Activated naive CD4-positive, alpha-beta T cell treated with anti-CD3 and anti-CD28 coated beads for 36 hours (primary cell): ENCODE measurements at places on chromosomes 13 and 19. TPM values are rescaled to one million over a fixed set of nuclear protein-coding genes. Genes with fewer than 3 reads are reported as not detected.

DNA sequence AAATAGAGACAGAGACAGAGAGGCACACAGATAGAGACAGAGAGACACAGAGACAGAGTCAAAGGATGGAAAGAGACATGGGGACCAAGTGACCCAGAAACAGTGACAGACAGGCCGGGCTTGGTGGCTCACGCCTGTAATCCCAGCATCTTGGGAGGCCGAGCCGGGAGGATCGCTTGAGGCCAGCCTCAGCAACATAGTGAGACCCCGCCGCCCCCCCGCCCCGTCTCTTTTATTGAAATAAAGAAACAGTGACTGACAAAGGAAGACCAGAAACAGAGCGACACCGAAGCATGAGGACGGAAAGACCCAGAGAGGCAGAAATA lies 848 bp upstream of the NECTIN2 start:
- no peak overlapping the region for H3K27ac ChIP-seq
- H3K4me3 ChIP-seq = peak overlapping the region; percentile 83
- H3K36me3 ChIP-seq = no peaks in the 10 kb centered on the region
- peaks cover 18% of the 10 kb centered on the region for H3K27me3 ChIP-seq
- peaks cover 20% of the 10 kb centered on the region for H3K4me1 ChIP-seq
- no peak for DNase-seq

The CLEC4M gene
- total RNA-seq = not detected

GRCh38 chr19:19429361-19429760 lies 23.9 kb downstream of the GATAD2A start:
- no peak for DNase-seq
- no peaks in the 10 kb centered on the region for H3K27me3 ChIP-seq
- peaks cover 4% of the 10 kb centered on the region for H3K36me3 ChIP-seq
- H3K4me1 ChIP-seq = peaks cover 68% of the 10 kb centered on the region

The HSPB6 gene
- 0.55 TPM for total RNA-seq

The OR7C1 gene
- total RNA-seq = not detected

DNA sequence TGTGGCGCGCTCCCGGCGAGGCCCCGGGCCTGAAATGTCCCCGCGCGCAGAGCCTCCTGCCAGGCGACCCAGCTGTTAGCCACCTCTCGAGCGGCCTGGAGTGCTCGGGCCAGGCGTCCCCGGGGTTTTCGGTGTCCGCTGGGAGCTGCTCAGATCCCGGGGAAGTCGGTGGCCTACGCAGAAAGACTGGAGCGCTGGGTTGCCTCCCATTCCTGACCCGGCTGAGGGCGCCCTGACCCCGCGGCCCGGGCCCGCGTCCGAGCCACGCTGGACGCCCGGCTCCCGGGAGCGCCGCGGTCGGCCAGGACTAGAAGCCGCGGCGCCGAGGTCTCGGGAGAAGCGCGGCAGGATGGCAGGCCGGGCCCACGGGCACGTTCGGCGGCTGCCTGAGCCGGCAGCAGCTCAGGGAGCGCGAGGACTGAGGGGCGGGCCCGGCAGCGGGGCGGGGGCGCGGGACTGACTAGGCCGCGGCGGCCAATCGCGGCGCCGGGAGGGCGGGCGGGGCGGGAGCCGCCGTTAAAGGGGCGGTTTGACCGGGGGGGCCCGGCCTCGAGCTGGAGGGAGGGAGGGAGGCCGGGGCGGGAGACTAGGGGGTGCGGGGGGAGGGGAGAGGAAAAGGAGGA lies 1.3 kb upstream of the ZIC2 start:
- DNase-seq = peak; percentile 62
- peak overlapping the region; percentile 15 for H3K4me3 ChIP-seq
- H3K27ac ChIP-seq = no peak overlapping the region
- peaks cover 69% of the 10 kb centered on the region for H3K27me3 ChIP-seq
- peaks cover 23% of the 10 kb centered on the region for H3K4me1 ChIP-seq
- peaks cover 3% of the 10 kb centered on the region for H3K36me3 ChIP-seq

The DHDH gene
- total RNA-seq = 4.5 TPM

GRCh38 chr13:99085808-99086266 lies 108.0 kb upstream of the DOCK9 start:
- H3K27ac ChIP-seq = peak overlapping the region; percentile 73
- peaks cover 30% of the 10 kb centered on the region for H3K4me1 ChIP-seq
- H3K27me3 ChIP-seq = no peaks in the 10 kb centered on the region
- H3K36me3 ChIP-seq = no peaks in the 10 kb centered on the region
- peak overlapping the region; percentile 82 for H3K4me3 ChIP-seq

DNA sequence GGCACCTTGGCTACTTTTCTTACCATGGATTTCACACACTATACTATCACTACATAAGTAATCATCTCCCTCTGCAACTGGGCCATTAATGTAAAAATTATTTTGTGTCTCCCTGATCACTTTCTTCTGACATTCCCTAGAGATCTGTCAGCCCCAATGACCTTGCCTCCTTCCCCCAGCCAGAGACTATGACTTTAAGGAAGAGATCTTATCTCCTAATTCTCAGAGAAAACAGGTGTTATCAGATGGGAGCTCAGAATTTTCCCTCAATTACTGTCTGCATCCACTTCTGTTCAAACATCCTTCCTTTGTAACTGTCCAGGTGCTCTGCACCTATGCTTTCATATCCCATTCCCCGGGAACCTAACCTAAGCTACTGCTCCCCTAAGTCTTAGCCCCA lies 397.5 kb downstream of the DIAPH3 start:
- H3K4me3 ChIP-seq = no peak overlapping the region
- H3K27ac ChIP-seq = no peak overlapping the region
- no peaks in the 10 kb centered on the region for H3K27me3 ChIP-seq
- no peak for DNase-seq
- H3K36me3 ChIP-seq = no peaks in the 10 kb centered on the region
- no peaks in the 10 kb centered on the region for H3K4me1 ChIP-seq

The PRRG2 gene
- 0.52 TPM for total RNA-seq

The ZNF540 gene
- total RNA-seq = 1.9 TPM
